ENCODE measurements at places on chromosomes 3 and 15. TPM values are rescaled to one million over a fixed set of nuclear protein-coding genes. Genes with fewer than 3 reads are reported as not detected.

ACSBG1 gene
- not detected for total RNA-seq

KNG1 gene
- total RNA-seq: not detected

DNA sequence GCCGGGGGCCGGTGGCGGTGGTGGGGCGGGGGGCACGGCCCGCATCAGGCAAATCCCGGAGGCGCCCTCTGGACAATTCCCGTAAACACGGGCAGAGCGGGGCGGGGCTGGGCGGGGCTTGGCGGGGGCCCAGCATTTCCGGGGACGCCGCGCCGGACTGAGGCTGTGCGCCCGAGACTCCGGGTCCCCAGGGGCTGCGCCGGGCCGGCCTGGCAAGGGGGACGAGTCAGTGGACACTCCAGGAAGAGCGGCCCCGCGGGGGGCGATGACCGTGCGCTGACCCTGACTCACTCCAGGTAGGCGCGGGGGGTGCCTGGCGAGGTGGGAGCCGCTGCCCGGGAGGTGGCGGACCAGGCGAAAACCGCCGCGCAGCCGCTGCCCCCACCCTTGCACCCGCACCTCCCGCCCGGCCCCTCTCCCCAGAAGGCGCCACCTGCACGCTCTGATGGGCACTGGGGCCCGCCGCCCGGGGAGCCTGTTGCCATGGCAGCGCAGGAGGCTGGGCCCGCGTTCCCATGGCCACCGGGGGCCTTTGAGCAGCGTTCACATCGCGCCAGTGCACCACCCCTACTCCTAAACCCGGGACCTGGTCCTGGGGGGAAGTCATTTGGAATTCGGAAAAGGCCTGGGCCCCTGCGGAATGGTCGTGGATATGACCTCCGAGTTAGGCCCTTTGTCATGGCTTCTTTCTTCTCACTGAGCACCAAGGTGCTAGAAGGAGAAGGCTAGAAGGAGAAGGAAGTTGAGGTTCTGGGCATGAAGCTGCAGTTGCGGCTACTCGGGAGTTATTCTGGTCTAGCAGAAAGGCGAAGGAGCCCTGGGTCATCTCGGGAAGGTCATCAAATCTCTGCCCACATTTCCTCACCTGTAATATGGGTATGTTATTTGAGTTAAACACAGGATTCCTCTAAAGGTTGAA is 16.1 kb upstream of the SEMA4B start:
- no peaks in the 10 kb centered on the region for H3K27me3 ChIP-seq
- H3K36me3 ChIP-seq: no peaks in the 10 kb centered on the region
- H3K4me3 ChIP-seq: peak overlapping the region; percentile 63
- peak; percentile 81 for DNase-seq
- peak overlapping the region; percentile 64 for H3K27ac ChIP-seq
- H3K4me1 ChIP-seq: peaks cover 16% of the 10 kb centered on the region

GRCh38 chr15:70385052-70385451 is 287.3 kb upstream of the TLE3 start:
- H3K4me3 ChIP-seq: no peak overlapping the region
- H3K4me1 ChIP-seq: no peaks in the 10 kb centered on the region
- no peak overlapping the region for H3K27ac ChIP-seq
- no peak for DNase-seq
- H3K27me3 ChIP-seq: no peaks in the 10 kb centered on the region

DNA sequence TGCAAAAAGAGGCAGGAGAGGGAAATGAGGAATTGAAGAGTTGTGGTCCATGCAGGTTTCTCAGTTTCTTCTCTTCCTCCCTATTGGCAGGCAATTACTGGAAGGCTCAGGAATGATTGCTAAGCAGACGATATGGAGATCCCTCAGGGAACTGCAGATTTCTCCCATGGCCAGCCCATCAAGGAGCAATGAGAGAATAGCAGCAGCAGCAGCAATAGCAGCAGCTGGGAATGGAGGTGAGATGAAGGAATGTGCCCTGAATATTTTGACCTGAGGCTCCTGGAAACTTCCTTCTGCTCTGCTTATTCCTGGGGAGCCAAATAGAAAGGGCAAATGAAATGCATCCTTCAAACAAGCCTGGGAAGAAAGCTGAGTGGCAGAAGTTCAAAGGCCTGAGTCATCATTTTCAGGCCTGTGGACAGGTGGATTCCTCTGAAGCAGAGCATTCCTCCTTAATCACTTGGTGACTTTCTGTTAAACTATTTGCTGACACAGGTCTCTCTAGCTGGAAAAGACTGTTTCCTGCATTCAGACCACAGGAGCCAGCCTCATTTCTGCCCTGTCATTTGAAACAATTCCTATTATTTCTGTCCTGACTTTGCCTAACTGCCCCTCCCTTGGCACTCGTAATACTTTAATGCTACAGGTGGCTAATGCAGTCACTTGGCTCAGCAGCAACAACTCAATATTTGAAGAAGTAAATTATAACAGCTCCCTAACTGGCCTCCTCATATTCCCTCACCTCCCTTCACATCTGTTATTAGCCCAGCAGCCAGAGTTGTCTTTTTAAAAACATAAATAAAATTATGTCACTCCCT is 146.9 kb upstream of the GADL1 start:
- no peaks in the 10 kb centered on the region for H3K4me1 ChIP-seq
- H3K4me3 ChIP-seq: no peak overlapping the region
- H3K27me3 ChIP-seq: no peaks in the 10 kb centered on the region
- DNase-seq: no peak
- H3K36me3 ChIP-seq: no peaks in the 10 kb centered on the region

DNA sequence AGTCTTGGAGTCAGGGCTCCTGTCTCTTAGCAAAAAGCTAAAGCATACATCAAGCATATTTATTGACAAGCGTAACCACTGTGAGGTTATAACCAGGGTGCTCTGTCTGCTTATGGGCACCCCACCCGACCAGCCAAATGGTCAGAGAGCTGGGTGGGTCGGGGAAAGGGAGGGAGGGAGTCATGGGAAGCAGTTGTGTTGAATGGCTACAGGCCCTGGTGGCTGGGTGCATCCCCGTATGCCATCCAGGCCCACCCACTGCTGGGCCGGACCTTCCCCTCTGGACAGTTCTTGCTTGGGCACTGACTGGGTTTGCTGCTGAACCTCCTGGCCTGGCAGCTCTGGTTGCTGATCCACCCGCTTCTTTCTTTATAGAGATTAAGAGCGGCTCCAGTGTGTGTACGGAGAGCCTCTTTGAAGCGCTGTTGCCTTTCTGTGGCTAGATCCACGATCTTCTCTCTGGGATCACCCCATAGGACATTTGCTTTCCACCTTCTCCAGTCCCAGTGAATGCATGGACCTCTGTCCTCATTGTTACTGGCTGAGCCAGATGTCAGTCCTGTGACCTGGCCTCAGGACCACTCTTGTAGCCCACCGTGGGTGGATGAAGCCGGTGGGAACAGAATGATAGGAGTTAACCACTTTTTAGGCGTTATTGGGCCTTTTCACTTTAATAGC is 59.6 kb downstream of the SMAD3 start:
- H3K27ac ChIP-seq: peak overlapping the region; percentile 35
- no peaks in the 10 kb centered on the region for H3K27me3 ChIP-seq
- peaks cover 46% of the 10 kb centered on the region for H3K4me1 ChIP-seq
- peaks cover 5% of the 10 kb centered on the region for H3K36me3 ChIP-seq
- DNase-seq: no peak

CP gene
- not detected for total RNA-seq
